ENCODE measurements at places on chromosomes 4 and X.

DNA sequence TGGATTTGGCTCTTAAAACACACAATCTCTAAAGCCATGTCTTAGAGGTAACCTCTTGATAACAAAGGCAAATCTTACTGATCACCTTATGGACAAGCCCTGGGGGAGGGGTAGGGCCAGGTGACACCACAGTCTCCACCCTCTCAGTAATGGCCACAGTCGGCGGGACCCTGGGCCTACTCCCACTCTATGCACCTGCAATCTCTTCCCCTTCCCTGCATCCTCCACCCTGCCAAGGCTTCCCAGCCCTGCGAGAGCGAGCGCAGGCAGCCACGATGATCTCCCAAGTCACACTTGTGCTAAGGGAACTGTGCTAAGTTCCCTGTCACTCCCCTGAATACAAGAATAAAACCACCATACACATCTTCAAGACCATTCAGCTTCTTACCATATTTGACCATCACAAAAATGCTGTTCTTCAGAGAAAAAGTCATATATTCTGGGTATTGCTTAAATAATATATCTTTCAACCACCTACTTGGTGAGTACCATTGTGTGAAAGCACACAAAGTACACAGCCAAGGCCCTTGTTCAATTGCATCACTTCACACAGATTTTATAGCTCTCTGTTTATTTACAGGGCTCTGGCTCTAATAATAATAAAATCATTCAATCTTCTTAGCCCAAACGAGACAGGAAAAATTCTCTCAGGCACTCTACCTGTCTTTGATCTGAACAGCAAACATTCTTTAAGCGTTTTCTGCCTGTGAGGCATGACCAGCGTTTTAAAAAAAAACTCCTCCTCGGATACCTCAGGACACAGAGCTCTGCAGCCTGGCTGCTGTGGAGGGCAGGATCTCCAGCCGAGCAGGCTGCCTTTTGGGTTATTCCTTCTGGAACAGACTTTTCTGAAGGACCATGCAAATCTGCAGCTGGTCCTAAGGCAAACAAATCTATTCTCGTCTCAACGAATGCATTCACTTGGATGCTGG, 115.7 kb upstream of the MAP3K15 start:
- no peak for DNase-seq

DNA sequence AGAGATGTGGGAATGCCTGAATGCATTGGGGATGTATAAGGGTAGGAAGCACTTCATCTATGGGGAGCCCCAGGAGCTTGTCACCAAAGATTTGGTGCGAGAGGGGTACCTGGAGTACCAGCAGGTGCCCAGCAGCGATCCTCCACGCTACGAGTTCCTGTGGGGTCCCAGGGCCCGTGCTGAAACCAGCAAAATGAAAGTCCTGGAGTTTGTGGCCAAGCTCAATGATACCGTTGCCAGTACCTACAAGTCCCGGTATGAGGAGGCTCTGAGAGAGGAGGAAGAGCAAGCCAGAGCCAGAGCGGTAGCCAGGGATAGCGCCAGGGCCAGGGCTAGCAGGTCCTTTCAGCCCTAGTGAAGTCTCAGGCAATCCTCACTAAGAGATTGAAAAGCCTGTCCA, 3.8 kb downstream of the MAGEB17 start:
- DNase-seq, result no peak

GRCh38 chr4:71355045-71355444, 16.2 kb downstream of the SLC4A4 start:
- DNase-seq, result no peak

- DNase-seq, result no peak
Observed at GRCh38 chr4:103018391-103019307, 856 bp downstream of the SLC9B1 start.

- DNase-seq, result no peak
Observed at GRCh38 chrX:42119076-42119475, 195.7 kb upstream of the CASK start.

DNA sequence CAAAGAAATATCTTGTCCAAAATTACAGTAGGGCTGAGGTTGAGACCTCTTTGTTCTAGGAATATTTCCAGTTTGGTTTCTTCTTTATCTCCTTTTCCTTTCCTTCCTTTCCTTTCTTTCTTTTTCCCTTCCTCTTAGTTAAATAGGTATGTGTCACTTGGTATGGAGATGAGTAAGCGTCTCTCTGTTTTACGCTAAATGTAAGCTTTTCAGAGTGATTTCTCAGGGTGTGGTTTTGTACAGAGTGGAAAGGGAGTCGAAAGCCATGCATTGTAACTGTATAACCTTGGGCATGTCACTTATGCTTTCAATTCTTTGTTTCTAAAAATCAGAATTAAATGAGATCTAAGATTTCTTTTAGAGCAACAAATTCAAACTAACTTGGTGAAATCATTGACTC, 54.8 kb downstream of the TLL1 start:
- DNase-seq, result no peak

- no peak for DNase-seq
Observed at GRCh38 chr4:140186651-140187315, 32.8 kb upstream of the MAML3 start.

- DNase-seq, result no peak
Observed at GRCh38 chrX:12497832-12498591, 293.2 kb upstream of the PRPS2 start.

GRCh38 chrX:78513971-78514738, 145.0 kb downstream of the RTL3 start:
- no peak for DNase-seq

DNA sequence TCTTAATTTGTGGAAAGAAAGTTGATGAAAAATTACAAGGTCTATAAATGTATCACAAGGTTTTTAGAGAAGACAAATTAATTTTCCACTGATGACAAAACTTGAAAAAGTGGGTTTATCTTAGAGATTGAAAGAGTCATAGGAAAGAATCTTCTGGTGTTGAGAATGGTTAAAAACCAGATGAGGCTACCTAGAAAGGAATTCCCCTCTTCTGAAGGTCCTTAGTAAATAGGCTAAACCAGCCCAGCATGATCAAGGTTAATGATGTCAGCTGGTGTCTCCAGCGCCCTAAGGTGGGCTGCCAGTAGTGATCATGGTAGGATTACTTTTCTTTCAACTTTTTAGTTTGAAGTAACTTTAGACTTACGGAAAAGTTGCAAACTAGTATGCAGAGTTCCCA, 71.8 kb upstream of the PGRMC2 start:
- DNase-seq, result no peak

DNA sequence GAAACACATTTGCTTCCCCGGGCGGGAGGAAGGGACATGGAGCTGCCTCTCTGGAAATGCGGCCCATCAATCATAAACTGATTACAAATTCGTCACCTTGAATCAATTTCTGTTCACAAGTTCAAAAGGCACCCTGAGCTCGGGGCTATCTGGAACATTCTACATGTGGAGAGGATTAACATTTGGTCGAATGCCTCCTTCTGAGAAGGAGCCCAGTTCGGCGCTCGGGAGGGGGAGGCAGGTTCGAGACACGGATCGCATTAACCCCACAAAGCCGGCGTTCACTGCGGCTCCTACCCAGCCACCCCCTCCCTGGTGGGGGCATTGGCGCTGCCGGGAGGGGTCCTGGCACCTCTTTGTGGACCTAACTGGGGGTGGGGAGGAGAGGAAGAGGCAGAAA, 108.0 kb downstream of the CPZ start:
- DNase-seq, result no peak

GRCh38 chr4:78345237-78345636, 206.3 kb upstream of the ANXA3 start:
- no peak for DNase-seq

GRCh38 chr4:140315019-140315418, 58.4 kb upstream of the SCOC start:
- DNase-seq, result no peak

- no peak for DNase-seq
Observed at GRCh38 chr4:45062935-45063545, 336.7 kb upstream of the GNPDA2 start.

- DNase-seq, result no peak
Observed at GRCh38 chr4:78784236-78784865, 8.2 kb downstream of the BMP2K start.

DNA sequence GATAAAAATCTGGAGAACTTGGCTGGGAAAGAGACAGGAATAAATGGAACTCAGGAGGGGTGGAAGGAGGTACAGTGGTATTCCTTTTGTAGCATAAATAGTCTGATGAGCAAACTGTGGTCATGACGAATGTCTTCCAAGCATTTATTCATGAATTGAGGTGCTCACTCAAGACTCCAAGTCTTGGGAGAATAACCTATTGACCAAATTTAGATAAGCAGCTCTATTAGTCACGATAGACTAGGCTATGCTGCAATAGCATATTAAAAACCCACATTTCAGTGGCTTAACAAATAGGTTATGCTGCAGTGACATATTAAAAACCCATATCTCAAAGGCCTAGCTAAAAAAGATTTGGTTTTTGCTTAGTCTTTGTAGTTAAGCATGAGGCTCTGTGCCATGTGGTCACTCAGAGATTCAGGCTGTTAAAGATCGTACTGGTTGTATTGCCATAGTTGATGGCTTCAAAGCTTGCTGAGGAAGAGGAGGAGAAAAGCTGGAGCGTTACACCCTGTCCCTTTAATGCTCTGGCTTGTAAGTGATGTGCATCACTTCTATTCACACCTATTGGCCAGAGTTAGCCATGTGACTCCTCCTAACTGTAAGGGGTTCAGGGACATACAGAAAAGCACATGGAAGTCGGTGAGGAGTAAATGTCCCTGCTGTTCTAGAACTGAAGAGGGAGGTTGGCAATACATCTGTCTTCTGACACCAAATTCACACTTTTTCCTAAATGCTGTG, 24.5 kb upstream of the CCDC149 start:
- DNase-seq, result no peak

GRCh38 chr4:173651651-173652282, 121.7 kb upstream of the HAND2 start:
- no peak for DNase-seq

- DNase-seq, result peak; percentile 7
Observed at GRCh38 chr4:77385124-77385969, 220.3 kb upstream of the CXCL13 start.

- DNase-seq, result no peak
Observed at GRCh38 chr4:4320528-4320927, 30.5 kb downstream of the ZBTB49 start.

DNA sequence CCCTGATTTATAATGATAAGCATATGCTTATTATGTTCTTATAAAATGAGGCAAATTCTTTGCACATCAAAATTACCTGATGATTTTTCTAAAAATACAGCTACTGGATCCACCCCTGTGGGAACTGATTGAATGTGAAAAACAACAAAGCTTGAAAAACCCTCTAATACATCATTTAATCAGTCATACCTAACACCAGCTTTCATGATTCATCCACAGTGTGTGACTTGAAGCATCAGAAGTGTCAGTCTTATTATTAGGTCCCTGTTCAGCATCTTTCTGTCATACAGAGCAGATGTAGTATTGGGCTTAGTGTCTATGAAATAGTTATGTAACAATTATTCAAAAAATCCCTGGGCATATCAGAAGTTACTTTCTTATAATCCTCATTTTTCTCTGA, 671.3 kb upstream of the GALNT7 start:
- no peak for DNase-seq

GRCh38 chr4:74504212-74504611, 59.3 kb downstream of the AREG start:
- no peak for DNase-seq

DNA sequence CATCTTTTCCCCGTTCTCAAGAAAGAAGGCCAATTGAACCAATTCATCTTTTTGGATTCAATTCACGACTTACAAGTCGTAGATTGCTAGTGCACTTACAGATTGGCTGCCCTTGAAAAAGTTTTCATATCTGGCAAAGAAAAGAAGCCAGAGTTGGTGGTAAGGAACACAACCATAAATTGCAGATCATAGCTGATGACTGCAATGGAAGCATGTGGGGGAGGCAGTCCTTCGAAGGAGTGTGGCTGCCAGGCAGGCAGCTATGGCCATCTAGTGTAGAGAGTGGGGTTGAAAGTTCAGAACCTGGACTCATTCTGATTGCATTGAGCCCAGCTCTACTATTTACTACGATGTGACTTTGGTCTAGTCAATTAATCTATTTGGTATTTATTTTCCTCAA, 4.5 kb downstream of the GPM6A start:
- no peak for DNase-seq

GRCh38 chr4:5716391-5716790, 5.4 kb downstream of the EVC start:
- no peak for DNase-seq

- DNase-seq, result no peak
Observed at GRCh38 chr4:14581741-14582140, 420.5 kb upstream of the CPEB2 start.

DNA sequence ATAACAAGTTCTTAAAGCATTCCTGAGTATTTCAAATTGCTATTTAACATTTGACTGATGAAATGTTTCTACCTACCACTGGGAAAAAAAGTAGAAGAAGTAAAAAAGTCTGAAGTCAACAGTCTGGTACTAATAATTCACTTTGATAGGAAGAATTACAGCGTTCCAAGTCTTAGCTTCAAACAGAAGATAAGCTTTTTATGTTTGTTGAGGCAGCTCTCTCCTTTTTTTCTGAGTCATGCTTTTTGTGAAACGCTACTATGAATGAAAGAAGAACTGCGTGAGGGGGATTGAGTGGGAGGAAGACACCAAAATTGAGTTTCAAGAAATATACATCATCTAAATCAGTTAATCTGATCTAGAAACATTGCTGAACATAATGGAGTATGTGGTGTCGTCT, 13.0 kb upstream of the KDR start:
- no peak for DNase-seq

DNA sequence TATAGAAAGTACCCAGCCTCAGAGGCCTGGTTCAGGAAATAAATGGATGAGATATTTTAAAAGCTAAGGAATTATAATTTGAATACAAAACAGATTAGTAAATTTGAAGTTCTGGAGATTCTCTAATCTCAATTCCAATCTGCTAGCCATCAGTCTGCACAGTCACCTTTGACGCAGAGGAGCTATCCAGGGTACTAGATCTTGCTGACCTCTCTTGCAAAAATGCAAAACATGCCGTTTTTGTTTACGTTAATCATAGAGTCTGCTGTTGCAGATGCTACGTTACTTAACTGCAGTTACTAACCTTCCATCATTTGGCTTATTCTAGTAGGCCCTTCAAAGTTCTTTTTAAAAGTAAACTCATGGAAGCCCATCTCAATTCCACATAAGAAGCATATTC, 10.4 kb downstream of the CCSER1 start:
- DNase-seq, result no peak

DNA sequence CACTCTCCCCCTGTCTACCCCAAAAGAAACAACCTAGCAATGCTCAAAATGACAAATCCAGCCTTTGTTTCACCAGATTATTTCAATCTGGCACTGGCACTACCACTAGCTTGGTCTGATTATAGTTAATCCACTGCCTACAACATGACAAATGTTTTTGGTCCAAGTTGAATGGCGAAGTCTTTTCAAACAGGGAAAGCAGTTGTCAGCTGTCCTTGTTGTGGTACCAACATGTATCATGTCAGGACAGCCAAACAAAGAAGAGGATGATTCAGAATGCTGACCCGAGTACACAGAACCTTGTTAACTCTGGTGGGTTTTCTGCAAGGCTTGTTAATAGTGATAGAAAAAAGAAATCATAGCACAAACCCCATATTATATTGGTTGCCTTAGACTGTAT, 160.8 kb upstream of the ANK2 start:
- no peak for DNase-seq

GRCh38 chr4:141999446-142000143, 363.2 kb downstream of the IL15 start:
- DNase-seq, result no peak

GRCh38 chr4:58808817-58809216, 1698.6 kb upstream of the IGFBP7 start:
- no peak for DNase-seq
